ENCODE measurements at places on chromosomes 13 and 19. TPM values are rescaled to one million over a fixed set of nuclear protein-coding genes. Genes with fewer than 3 reads are reported as not detected.

The TMEM150B gene
- not detected for total RNA-seq

The NAXD gene
- total RNA-seq = 13.0 TPM

The HNRNPA1L2 gene
- 2.9 TPM for total RNA-seq

The ZNF606 gene
- total RNA-seq = 7.0 TPM

The ADGRL1 gene
- 2.3 TPM for total RNA-seq

The SRRM5 gene
- not detected for total RNA-seq

The GAS6 gene
- total RNA-seq = 213 TPM

The ZNF382 gene
- total RNA-seq = 9.4 TPM

The PSG4 gene
- 0.57 TPM for total RNA-seq

The KLF1 gene
- not detected for total RNA-seq

The DACT3 gene
- 0.27 TPM for total RNA-seq

The DIRAS1 gene
- not detected for total RNA-seq

The FAM216B gene
- total RNA-seq = not detected

The FBN3 gene
- total RNA-seq = not detected

The GADD45B gene
- 19.2 TPM for total RNA-seq

The PNMA8A gene
- total RNA-seq = 1.2 TPM

The CDC16 gene
- 18.5 TPM for total RNA-seq

The MYADM gene
- total RNA-seq = 29.8 TPM

The GPC5 gene
- not detected for total RNA-seq

The SSBP4 gene
- 65.4 TPM for total RNA-seq

The LRG1 gene
- total RNA-seq = not detected

The CPB2 gene
- not detected for total RNA-seq

The ZNF570 gene
- total RNA-seq = 2.8 TPM

The APOC4 gene
- not detected for total RNA-seq

The SYDE1 gene
- total RNA-seq = 16.1 TPM

The MAMSTR gene
- 0.72 TPM for total RNA-seq

The JOSD2 gene
- total RNA-seq = 50.0 TPM

The CLEC11A gene
- total RNA-seq = 1.9 TPM

The ZNF835 gene
- not detected for total RNA-seq

The ZSCAN4 gene
- total RNA-seq = not detected

The ZNF681 gene
- total RNA-seq = 0.80 TPM

The TEAD2 gene
- 20.5 TPM for total RNA-seq

The C19orf33 gene
- 606 TPM for total RNA-seq

The ACTMAP gene
- 2.2 TPM for total RNA-seq

The PSG2 gene
- not detected for total RNA-seq

The MAST1 gene
- total RNA-seq = 0.78 TPM

The ZNF491 gene
- total RNA-seq = 0.11 TPM

The ZNF749 gene
- total RNA-seq = 5.0 TPM

Measured in hair follicular keratinocyte (primary cell).